HT1080 (cell line): ENCODE measurements at places on chromosomes 1 and 21. TPM values are rescaled to one million over a fixed set of nuclear protein-coding genes. Genes with fewer than 3 reads are reported as not detected.
A peak's percentile ranks its signal among the peaks of the same experiment; 100 is the strongest.

DNA sequence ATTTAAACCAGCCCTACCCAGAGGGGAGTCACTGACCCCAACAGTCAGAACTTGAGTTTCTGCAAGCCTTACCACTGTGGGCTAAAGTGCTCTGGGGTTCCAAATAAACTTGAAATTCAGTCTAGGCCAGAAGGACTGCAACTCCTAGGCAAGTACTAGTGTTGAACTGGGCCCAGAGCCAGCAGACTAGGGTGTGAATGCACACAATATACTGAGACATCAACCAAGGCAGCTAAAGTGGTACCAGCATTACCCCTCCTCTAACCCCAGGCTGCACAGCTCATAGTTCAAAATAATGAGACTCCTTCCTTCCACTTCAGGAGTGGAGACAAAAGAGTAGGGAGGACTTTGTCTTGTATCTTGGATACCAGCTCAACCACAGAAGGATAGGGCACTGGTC, 18.9 kb upstream of the IL20 start:
- DNase-seq = no peak

DNA sequence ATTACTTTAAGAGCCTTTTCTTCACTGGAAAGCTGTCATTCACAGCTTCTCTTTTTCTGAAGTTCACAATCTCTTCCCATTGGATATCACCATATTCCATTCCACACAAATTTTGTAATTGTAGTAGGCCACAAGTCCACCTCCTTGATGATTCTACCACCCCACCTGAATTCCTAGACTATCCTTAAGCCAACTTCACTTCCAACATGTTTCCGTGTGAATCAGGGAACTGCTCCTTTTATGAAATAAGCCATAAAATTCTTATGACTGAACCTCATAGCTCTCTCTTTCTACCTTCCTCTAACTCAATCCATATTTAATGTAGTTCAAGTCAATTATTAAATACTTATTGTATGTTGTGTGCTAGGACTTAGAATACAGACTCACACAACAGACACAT, 16.6 kb upstream of the ZRANB2 start:
- DNase-seq = no peak

DNA sequence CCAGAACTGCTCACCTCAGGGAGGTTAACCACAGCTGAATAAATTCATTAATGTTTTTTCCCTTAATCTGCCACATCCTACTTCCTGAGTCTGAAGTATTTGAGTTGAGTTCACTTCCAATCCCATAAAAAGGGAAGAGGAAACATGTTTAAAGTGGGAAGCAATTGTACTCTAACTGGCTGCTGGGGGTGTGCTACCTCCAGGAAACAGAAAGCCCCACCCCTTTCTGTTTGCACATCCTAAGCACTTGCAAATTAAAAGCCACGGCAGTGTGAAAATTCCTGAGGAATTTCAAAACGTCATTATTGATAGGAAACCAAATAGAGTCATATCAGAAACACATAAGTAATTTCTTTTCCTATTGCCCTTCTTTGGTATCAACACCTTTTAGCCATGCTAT, 307.0 kb upstream of the NR5A2 start:
- no peak for DNase-seq

The FCRL4 gene
- not detected in 2 replicates for total RNA-seq

GRCh38 chr1:84991097-84991920, 5.6 kb downstream of the MCOLN2 start:
- no peak for DNase-seq

- no peak for DNase-seq
These were observed 163.8 kb upstream of the ESRRG start for GRCh38 chr1:216887032-216887431.

DNA sequence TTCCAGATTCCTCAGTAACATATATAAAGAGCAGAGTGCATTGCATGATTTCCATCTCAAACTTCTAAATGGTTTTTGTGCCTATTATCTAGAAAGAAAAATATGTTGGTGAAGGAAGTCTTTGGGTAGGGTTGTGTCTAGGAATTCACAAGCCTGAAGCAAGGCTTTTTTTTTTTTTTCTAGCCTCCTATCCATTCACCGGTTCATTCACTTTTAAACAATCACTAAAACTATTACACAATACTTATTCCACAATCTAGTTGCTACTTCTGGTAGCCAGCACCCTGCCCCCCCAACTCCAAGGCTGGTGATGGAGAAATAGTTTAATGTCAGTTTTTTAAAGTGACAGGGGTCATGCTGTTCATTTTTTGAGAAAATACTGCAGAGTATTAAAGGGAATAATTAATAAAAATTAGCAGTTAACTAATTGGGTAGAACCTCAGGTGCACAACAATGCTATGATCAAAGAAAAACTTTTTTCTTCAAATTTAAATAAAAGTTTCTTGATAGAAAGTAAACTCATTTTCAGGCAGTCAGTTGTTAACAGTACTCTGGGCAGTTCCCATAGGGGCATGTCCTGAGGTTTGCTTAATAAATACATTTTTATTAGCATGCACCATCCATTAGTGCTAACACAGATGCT, 10.9 kb downstream of the IRF2BP2 start:
- peak; percentile 20 for DNase-seq

The MNDA gene
- not detected in 2 replicates for total RNA-seq

DNA sequence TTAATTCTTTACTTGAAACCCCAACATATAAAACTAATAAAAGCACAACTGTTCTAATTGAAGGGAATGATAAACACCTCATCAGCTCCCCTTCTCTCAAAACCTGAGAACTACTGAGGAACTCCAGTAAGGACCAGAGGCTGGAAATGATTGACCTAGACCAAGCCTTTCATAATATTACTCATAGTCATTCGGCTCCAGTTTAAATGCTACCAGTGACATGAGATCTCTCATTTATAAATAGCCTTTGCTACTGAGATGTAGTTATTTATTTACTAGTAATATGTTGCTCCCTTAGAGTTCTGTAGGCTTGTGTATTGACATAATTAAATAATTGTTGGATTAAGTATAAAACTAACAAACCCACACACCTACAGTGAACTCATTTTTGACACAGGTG, 209.8 kb upstream of the PRMT6 start:
- no peak for DNase-seq

DNA sequence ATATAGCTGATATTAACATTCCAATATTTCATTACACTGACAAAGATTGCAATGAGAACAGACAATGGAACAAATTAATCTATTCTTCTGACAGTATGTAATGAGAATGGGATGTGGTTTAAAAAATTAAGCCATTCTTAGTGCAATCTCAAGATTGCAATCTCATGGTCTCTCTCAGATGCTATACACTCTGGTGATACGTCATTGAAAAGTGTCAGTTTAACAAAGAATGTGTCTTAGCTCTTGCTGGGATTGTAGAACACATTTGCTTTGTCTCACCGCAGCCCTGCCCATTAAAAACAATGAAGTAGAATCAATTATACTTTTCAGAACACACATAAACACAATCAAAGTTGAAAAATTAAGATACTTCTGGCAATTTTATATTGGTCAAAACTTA, 55.2 kb downstream of the LRRC53 start:
- no peak for DNase-seq

The NRAS gene
- 42.6 and 52.2 TPM in 2 replicates for total RNA-seq

DNA sequence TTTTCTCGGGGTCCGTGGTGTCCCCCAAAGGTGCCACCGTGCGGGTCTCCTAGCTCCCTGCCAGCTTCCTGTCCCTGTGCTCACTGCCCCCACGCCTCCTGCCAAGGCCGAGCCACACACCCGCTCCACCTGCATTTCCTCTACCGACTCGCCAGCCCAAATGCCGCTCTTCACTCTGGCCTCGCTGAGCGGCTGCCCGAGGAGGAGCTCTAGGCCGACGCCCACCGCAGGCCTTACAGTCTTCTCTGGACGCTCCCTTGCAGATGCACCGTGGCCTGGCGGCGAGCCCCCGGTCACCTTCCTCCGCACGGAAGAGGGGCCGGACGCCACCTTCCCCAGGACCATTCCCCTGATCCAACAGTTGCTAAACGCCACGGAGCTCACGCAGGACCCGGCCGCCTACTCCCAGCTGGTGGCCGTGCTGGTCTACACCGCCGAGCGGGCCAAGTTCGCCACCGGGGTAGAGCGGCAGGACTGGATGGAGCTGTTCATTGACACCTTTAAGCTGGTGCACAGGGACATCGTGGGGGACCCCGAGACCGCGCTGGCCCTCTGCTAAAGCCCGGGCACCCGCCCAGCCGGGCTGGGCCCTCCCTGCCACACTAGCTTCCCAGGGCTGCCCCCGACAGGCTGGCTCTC, 26.3 kb downstream of the FTCD start:
- no peak for DNase-seq

The CFAP45 gene
- 3.9 and 4.2 TPM in 2 replicates for total RNA-seq

The A3GALT2 gene
- not detected in 2 replicates for total RNA-seq

DNA sequence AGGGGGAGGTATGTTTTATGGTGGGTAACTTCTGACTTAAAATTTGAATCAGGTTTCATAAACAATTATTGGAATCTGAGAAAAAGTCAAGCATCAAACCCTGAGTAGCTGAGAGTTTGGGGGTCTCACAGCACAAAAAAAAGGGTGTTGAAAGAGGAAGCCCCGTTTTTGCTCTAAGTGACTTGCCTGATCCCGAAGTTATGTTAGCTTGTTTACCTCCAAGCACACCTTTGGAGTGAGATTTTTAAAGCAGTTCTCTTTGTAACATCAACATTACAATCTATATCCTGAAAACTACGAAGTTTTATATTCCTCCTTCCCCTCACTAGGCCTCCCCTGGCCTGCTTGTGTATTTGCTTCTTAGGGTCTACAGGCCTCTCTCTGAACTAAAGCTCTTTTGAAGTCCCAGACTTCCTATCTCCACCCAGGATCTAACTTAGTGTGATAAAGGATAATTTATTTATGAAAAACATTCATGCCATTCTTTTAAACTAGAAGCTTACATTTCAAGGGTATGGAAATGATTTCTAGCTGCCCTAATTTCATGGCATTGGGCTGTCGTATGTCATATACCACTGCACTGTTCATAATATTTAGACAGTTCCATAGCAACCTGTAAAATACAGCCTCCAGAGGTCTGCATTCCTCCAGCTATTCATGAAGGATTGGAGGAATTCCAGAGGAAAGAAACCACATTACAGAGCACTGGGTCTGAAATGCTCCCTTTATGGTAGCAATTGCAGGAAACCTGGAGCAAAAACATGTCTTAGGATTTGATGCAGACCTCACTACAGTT, 36.1 kb upstream of the RGS1 start:
- DNase-seq = peak; percentile 91

DNA sequence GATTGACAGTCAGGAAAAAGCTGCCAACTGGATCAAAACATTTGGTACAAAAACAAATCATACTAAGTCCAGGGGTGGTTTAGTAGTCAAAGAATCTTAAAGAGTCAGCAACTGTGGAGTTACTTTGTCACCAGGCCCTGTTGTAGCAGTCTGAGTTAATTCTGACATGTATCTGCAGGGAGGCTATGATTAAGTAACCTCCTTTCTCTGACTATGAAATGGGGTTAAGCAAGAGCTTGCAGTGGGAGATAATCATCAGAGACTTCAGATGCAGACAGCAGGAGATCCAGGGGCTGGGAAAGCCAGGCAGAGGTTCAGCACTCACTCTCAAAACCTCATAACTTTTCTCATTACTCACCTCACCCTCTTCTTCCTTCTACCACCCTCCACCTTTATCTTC, 99.2 kb upstream of the BTG3 start:
- DNase-seq = no peak
